ENCODE measurements at places on chromosomes 11 and 22. TPM values are rescaled to one million over a fixed set of nuclear protein-coding genes. Genes with fewer than 3 reads are reported as not detected.

DNA sequence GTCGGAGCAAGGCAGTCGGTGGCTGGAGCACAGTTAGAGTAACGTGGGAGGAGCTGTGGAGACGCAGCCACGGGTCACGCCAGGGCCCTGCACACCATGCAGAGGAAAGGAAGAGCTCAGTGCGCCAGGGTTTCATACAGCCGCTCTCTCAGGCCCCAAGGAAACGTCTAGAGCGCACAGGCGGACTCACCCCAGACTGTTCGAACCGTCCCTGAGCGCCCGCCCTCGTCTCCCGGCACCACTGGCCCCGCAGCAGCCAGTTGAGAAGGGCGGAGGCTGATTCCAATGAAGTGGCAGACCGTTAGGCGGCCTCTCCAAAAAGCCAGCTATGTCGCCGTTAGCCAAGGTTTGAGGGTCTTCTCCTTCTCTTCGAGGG lies 483 bp upstream of the HYLS1 start:
- no peak for DNase-seq

GRCh38 chr11:65043881-65044501 lies 3.0 kb downstream of the SAC3D1 start:
- DNase-seq: no peak

DNA sequence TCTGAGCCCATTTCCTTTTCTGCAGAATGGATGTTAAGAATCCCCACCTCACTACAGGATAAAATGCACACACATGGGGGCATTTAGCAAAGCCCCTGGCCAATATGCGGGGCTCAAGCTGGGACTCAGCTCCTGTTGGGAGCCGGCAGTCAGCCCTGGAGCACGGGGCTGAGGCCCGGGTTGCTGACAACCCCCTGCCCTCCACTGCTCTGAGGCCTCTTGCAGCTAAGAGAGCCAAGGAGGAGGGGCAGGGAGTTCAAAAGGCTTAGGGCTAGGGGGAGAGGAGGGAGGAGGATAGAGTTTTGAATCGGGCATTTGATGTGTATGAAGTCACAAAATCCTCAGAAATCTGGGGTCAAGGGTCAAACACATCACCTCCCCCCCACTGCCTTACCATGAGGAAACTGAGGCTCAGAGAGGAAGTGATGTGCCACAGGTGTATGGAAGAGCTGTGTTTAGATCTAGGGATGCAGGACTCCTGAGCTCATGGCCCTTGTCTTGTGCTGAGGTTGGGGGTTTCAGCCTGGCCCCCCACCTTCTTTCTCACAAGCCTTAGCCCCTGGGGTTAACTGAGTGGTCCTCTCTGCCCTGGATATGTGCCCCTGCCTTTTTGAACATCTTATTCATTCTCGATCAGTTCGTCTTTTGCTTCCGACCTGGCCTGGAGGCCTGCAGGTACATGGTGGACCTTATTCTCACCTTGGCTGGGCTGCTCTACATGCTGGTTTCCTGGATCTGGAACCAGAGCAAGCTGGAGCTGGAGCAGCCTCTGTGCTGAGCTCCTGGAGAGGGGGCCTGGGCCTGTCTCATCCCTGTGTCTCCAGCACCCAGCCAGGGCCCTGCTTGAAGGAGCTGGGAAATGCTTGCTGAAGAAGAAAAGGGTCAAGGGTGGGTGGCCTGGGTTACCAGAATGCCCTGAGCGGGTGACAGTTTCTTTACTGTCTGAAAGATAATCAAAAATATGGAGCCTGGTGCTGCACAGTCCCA lies 80.3 kb downstream of the LRRC32 start:
- DNase-seq: no peak

GRCh38 chr22:47144076-47144765 lies 381.8 kb downstream of the TBC1D22A start:
- DNase-seq: no peak

The GSTT2 gene
- 3.0 TPM for polyA plus RNA-seq
